ENCODE measurements at places on chromosomes 7 and 10. TPM values are rescaled to one million over a fixed set of nuclear protein-coding genes. Genes with fewer than 3 reads are reported as not detected.

The EPC1 gene
- total RNA-seq = 32.5 TPM

The CPA2 gene
- 0.44 TPM for total RNA-seq

The FUOM gene
- 12.1 TPM for total RNA-seq

DNA sequence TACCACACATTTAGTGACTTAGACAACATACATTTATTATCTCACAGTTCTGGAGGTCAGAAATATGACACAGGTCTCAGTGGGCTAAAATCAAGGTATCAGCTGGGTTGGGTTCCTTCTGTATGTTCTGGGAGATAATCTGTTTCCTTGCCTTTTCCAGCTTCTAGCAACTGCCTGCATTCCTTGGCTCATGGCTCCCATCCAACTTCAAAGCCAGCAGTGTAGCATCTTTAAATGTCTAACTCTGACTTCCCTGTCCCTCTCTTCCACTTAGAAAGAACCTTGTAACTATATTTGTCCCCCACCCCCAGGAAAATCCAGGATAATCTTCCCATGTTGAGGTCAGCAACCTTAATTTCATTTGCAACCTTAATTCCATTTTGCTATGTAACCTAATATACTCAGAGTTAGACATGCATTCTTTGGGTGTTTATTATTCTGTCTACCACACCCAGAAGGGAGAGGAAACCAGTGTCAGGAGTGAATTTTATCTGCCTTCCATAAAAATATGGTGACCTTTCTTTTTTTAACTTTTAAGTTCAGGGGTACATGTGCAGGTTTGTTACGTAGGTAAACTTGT, 57.3 kb upstream of the SMIM30 start:
- no peak for DNase-seq

- no peak for DNase-seq
Observed at GRCh38 chr10:46267132-46267985, 19.4 kb upstream of the ANTXRL start.

DNA sequence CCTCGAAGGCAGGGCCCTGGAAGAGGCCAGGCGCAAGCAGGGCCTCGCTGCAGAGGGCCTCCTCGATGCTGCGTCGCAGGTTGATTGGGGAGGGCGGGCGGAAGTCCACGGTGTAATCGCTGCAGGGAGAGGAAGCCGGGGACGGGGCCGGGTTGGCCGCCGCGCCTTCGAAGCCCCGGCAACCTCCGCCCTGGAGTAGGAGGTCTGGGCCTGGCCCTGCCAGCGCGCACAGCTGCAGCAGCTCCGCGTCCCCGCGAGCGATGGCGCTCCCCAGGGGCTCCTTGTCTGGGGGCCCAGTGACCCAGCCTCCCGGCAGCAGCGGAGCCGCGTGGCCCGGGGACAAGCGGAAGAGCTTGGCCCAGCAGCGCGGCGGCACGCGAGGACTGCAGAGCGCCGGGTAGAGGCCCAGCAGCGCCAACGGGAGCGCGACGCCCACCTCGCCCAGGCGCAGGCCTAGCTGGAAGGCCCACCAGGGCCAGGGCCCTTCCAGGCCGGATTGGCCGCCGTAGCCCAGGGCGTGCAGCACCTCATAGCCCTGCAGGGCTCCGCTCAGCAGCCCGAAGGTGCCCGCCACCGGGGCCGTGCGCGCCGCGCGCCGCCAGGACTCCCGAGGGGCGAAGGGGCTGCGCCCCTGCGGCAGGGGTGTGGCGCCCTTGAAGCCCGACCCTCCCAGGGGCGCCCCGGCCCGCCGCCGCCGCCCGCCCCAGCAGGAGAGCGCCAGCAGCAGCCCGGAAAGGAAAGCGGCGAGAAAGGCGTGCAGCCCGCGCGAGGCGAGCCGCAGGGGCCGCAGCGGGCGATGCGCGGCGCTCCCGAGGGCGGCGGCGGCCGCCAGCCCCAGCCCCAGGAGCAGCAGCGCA, 7.8 kb upstream of the RBM28 start:
- DNase-seq = no peak

GRCh38 chr7:45026984-45027773, 27.2 kb downstream of the CCM2 start:
- DNase-seq = peak; percentile 43

GRCh38 chr7:26680587-26680986, 183.8 kb downstream of the SKAP2 start:
- DNase-seq = no peak

DNA sequence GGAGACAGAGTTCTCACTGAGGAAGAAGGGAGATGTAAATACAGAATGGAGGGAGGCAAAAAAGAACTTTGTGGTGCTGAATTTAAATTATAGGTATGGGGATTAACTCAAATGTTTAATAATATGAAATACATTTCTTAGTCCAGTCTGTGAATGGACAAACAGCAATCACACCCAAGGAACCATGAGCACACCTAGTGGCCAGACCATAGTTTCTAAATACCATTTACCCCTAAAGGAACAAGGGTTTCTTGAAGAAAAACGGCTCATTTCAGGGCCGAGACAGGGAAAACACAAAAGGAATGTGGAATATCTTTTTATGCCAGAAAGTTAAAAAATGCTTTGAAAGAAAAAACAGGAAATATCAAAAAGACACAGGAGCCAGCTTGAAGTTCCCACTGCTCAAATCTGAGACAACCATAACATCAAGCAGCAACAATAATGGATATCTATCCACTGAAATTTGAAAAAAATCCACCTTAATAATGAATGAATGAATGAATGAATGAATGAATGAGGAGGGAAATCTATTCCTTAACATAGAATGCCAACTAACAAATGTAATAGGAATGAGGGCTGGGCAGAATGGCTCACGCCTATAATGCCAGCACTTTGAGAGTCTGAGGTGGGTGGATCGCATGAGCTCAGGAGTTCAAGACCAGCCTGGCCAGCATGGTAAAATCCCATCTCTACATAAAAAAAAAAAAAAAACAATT, 8.6 kb downstream of the IPMK start:
- DNase-seq = no peak

Data from muscle of leg (tissue), 16 donors.